Thoracic aorta (tissue), 2 donors: ENCODE measurements at places on chromosomes 3 and 15.

DNA sequence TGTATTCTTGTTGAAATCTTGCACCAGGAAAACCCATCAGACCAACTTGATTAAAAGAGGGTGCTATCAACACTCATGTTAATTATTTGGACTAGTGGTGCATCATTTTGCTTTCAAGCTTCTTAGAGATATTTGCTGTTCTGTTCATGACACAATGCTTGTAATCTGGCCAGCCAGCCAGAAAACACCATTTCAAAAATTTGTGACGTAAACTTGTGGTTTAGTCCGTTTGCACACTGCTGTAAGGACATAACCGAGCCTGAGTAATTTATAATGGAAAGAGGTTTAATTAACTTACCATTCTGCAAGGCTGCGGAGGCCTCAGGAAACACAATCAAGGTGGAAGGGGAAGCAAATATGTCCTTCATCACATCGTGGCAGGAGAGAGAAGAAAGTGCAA is 374.3 kb upstream of the TGFBR2 start:
- DNase-seq: no peak

- no peak for DNase-seq
These were observed 31.6 kb downstream of the CBLB start for GRCh38 chr3:105837143-105837740.

GRCh38 chr3:176951144-176951543 is 246.1 kb downstream of the TBL1XR1 start:
- DNase-seq: peak; percentile 28

DNA sequence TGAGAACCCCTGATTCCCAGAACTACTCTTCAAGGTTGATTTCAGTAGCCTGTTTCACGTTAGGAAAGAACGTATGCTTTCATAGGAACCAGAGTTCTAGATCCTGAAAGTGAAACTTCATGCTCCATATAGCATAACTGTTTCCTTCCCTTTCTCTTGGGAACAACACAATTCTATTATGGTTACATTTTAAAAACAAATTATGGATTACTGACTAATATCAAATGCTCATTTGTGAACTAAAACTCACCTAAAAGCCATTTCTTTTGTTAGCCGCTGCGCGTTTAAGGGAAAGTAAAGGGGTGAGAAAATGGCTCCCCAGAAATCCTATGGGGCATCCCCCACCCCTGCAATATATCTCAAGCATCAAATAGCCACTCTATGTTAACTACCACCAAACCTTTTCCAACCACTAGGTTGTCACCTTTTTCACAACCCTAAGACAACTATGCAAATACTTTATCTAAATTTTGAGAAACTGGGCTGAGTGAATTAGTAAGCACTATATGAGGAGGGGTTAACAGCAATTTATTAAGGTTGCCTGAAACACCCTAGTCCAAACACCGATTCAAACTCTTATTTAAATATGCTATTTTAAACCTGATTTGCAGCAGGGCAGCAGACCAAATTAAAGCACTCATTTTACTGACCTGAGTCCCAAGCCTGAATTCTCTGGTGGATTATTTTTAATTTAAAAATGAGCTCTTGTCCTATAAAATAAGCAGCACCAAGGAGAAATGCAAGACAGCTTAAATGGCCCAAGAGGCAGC is 2.4 kb downstream of the SIAH2 start:
- DNase-seq: no peak

- DNase-seq: no peak
These were observed 264.8 kb upstream of the HES1 start for GRCh38 chr3:193871220-193871485.

DNA sequence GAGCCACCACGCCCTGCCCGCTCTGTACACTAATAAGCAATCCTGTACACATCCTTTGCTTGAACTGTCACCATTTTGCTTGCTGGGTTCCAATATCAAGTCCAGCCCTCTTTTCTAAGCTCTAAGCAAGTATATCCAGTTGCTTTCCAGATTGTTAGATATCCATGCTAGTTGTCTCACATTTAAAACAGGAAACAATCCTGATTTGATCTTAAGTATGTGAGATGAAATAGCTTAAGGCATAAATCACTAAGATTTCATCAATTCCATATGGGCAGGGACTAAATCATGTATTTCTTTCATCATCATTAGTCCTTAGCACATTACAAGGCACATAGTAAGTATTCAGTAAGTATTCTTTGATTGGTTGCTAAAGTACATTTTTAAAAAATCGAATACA is 16.2 kb downstream of the ATP11B start:
- no peak for DNase-seq

DNA sequence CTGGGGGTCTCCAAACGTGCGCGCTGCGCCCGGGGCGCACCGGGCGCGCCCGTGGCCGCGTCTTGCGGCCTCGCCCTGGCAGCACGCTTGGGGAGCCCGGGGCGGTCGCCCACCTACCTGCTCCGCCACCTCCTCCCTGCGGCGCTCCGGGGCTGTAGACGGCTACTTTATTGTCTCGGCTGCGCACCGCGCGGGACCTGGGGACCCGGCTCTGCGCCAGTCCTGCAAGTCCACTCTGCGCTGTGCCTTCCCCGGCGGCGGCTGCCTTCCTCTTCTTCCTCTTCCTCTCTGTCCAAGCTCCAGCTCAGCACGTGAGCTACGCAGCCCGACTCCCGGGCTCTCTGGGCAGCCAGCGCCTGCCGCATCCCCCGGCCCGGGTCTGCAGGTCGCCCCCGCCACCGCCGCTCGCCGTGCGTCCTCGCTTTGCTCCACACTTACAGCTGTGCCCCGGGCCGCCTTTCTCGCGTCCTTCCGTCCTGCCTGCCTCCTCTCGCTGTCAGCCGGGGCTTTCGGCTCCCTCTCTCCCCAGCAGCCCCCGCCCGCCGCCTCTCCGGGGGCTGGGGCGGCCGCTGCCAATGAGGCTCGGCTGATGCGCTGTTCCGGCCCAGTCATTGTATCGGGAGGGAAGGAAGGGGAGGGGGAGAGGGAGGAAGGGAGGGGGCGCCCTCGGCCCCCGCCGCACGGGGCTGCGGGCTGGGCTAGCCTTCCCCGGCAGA is 156.4 kb upstream of the FRMD4B start:
- no peak for DNase-seq

- no peak for DNase-seq
These were observed 50.0 kb downstream of the TUBGCP4 start for GRCh38 chr15:43420876-43421275.

GRCh38 chr3:142888099-142888480 is 793 bp downstream of the PCOLCE2 start:
- no peak for DNase-seq
